ENCODE measurements at places on chromosomes 7 and 10.
A peak's percentile ranks its signal among the peaks of the same experiment; 100 is the strongest.

DNA sequence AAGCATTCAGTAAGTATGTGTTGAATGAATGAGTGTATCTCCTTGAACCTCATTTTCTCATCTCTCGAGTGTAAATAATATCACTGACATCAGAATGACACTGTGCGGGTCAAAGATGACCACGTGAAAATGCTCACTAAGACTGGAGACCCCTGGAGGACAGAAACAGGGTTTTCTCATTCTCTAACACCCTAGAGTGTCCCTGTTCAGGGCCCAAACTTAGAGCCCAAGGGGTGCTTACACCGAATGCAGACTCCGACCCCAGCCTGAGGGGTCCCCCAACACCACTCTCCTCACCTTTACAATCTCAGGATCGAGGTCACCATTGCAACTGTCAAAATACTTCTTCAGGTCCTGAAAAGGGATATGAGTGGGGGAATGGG is 1.4 kb downstream of the CDK5 start:
- DNase-seq = no peak

GRCh38 chr7:5441840-5442503 is 18.3 kb upstream of the TNRC18 start:
- no peak for DNase-seq

- no peak for DNase-seq
These were observed at the start of gene LRCH4 for GRCh38 chr7:100585511-100586265. Gene LRCH4 (minus strand): TSS chr7:100586129. CDS start chr7:100586100, 29 bp downstream.

- DNase-seq = no peak
These were observed 9.4 kb upstream of the ANKRD1 start for GRCh38 chr10:90930070-90930837.

- DNase-seq = no peak
These were observed 46.2 kb downstream of the GRK5 start for GRCh38 chr10:119253433-119254174.

GRCh38 chr10:67550046-67550445 is 145.9 kb downstream of the CTNNA3 start:
- no peak for DNase-seq

GRCh38 chr7:129845178-129845971 is 107.4 kb downstream of the UBE2H start:
- DNase-seq = no peak

DNA sequence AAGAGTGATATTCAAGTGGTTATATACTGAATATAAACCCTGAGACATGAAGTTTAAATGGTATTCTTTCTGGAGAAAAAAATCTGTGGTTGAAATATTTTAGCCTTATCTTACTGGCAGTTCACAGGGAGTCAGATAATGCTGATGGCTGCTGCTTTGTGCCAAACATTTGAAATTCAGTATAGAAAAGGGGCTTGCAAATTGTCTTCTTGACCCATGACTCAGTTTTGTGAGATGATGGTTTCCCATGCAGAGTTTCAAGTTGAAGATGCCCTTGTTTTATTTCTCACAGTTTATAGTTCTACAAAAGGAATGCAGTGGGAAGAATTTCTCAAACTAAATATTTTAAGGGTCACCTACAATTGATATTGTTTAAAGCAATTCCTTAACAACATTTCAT is 251.1 kb upstream of the MEOX2 start:
- no peak for DNase-seq

DNA sequence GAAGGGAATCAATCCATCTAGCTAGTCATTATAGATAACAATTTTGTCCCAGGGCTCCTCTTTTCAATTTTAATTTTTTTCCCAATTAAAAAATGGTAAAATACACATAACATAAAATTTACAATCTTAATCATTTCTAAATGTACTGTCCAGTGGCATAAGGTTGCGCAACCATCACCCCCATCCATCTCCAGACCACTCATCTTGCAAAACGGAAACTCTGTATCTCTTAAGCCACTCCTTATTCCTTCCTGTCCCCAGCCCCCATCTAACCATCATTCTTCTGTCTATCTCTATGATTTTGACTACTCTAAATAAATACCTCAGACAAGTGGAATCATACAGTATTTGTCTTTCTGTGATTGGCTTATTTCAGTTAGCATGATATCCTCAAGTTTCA is 46.1 kb upstream of the RAB18 start:
- no peak for DNase-seq

DNA sequence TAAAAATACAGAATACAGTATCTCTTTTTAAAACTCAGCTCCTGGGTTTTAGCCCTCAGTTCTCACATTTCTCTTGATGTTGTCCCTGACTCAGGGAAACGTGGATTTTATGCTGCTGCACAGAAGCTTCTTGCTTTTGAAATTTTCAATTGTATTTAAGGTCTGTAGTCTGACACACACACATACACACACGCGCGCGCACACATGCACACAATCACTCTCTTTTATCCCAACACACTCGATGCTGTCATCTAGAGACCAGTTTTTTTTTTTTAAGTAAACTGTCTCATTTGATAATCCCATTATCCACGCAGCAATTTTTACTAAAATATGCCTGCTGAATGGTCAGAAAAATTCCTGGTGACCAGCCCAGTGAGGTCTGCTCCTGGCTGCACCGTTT is 108.6 kb downstream of the KMT2E start:
- DNase-seq = no peak

DNA sequence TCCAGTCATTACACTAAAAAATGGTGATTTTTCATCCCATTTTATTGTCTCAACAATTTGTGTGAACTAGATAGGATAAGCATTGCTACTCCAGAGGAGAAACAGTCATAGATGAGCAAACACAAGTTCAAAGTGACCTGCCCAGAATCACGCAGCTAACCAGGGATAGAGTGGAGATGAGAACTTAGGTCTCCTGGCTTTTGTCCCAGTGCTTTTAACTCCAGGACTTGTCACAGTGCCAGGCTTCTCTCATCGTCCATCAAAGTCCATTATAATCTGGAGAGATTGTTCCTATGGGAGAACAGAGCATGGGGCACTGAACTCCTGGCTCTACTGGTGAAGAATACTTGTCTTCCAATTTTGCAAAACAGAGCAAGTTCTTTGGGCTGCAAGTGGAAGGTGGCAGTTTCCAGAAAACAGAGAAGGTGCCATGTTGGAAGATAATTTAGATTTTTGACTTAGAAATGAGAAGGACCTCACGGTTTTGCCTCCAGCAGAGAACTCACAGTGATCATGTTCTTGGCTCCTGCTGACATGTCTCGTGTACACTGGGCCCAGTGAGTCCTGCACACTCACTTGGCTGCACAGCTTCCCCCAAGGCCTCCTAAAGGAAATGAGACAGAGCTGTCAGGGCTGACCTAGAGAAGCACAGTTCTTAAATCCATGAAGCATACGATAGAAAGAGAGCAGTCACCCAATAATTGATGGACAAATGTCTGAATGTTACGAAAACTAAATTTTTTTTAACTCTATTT is 322.9 kb upstream of the NRP1 start:
- DNase-seq = no peak

DNA sequence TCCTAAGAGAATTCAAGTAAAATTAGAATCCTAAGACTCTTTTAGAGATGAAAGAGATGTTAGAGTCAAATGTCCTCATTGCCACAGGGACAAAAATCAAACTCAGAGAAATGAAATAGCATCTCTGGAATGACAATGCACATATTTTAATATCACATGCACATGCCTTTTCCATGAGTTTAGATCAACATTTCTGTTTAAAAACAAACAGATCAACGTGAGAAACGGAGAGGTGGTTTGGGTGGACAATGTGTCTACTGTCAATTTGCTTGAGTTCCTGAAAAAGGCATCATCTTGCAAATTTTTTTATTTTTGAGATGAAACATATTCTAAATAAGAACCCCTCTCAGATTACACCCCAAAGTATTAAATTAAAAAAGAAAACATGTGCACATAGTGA is 130.0 kb downstream of the CHRM2 start:
- DNase-seq = no peak

DNA sequence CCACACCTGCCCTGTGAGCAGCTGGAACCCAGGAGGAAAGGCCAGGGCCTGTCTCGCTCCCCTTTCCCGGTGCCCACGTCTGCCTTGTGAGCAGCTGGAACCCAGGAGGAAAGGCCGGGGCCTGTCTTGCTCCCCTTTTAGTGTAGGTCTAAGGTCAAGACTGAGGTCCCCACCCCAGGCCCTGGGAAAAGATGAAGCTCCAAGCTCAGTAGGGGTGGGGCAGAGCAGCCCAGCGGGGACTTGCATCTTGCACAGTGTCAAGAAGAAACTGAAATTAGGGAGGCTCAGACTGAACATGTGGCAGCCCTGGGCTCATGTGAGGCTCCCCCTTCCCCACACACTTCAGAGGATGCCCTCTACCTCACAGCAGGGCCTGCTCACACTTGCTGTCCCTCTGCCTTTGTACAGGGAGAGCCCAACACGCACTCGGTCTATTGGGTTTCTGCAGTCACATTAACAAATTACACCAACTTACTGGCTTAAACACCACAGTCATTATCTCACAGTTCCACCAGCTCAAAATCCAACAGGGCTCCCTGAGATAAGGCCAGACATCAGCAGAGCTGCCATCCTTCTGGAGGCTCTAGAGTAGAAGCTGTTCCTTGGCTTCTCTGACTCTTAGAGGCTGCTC is 12.4 kb downstream of the POLL start:
- no peak for DNase-seq

DNA sequence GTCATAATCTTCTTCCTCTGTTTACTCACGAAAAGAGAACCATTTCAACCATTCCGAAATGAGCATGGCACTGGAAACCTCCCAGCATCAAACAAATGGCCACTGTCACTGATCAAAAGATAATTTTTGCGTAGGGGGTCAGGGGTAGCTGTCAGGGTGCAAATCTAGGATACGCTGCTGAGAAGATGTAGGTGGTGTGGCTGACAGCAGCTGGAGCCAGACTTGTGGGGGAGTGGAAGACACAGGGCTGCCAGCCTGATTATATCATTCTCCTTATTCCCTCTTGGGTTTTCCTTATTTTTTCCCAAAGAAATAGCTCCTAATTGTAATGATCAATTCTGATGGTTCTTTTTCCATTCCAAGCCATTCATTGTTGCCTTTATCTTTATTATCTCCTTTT is 266.1 kb downstream of the SORCS1 start:
- DNase-seq = no peak

GRCh38 chr10:44437840-44438511 is 53.1 kb upstream of the CXCL12 start:
- no peak for DNase-seq

DNA sequence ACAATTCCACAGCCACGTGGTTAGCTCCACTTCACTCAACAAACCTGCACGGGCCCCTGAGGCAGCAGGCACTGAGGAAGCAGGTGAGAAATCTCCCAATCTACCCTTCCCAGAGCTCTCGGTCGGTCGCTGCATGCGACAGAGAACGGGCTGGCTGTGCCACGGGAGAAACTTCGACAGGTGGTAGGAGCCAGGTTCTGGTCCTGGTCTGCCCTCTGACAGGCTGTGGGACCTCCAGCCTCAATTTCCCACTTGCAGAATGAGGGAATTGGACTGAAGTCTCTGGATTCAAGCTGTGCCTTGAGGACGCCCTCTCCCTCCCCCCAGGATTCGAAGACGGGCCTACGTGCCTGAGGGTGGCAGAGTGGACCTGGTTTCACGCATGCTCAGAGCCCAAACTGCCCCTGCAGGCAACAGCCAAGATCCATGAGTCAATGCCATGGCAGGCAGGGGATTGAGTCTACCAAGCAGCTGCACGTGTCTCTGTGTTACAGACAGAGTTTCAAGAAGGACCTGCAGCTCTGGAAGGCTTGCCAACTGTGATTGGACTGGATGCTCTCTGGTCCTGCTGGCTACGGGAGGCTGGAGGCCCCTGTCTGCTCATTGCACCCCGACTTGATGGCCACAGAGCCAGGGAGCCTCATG is 215.0 kb downstream of the USP6NL start:
- DNase-seq = no peak

DNA sequence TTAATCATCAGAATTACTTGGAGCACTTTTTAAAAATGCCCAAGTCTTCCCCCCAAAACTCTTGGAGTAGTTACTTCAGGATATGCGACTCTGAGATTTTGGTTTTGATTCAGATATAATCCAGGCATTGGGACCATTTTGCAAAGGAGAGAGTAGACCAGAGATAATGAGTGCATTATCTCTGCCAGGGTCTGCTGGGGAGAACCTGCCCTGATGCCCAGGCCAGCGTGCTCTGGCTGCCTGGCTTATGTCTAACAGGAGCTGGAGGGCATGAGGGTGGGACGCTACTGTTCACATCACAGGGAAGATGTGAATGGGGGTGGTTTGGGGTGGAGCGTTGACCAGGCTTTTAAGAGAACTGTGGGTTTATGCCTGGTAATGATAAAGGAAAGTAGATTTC is 336.2 kb downstream of the DPP6 start:
- DNase-seq = no peak

DNA sequence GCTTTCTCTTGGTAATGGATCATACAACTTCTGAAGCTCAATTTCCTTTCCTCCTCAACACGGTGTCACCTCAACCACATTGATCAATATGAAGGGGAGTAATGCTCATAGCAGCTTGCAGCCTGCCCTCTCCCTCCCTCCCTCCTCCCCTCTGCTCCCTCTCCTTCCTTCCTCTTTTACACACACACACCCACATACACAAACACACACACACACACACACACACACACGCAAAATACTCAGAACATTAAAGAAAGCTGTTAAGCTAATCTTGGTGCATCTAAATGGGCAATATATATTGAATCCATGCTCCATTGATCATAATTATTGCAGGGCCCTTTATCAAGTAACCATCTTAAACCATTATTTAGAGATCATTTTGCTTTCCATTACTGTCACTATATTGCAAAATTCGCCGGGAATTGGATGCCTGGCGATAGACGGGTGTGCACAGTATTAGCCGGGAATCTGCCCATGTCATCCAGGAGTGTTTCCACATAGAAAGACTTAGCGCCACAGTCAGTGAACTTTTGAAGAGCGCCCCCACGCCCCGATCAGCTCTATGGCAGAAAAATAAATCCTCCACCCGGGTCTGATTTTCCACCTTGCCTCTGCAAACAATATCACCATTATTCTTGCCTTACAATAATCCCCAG is 122.0 kb downstream of the PRLHR start:
- DNase-seq = no peak

DNA sequence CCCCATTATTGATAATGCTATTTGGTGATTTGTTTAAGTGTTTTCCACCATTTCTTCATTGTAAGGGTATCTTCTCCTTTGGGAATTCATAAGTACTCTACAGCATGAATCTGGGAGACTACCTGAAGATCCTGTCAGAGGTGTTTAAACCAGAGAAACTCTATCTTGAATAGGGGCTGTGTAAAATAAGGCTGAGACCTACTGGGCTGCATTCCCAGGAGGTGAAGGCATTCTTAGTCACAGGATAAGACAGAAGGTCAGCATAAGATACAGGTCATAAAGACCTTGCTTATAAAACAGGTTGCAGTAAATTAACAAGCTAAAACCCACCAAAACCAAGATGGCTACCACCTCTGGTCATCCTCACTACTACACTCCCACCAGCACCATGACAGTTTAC is 13.4 kb upstream of the OR2A5 start:
- DNase-seq = no peak

- no peak for DNase-seq
These were observed 142.8 kb downstream of the ADK start for GRCh38 chr10:74293686-74294371.

GRCh38 chr7:158018098-158018762 is 569.4 kb downstream of the PTPRN2 start:
- no peak for DNase-seq

GRCh38 chr7:38224392-38224791 is 46.3 kb downstream of the STARD3NL start:
- DNase-seq = no peak

- no peak for DNase-seq
These were observed 31.6 kb upstream of the ETV1 start for GRCh38 chr7:14021069-14021468.

GRCh38 chr10:21526188-21526859 is 842 bp upstream of the SKIDA1 start:
- peak; percentile 59 for DNase-seq

GRCh38 chr10:113523071-113523470 is 29.8 kb upstream of the HABP2 start:
- DNase-seq = no peak
